ENCODE measurements at places on chromosomes 16 and 17. TPM values are rescaled to one million over a fixed set of nuclear protein-coding genes. Genes with fewer than 3 reads are reported as not detected.

DNA sequence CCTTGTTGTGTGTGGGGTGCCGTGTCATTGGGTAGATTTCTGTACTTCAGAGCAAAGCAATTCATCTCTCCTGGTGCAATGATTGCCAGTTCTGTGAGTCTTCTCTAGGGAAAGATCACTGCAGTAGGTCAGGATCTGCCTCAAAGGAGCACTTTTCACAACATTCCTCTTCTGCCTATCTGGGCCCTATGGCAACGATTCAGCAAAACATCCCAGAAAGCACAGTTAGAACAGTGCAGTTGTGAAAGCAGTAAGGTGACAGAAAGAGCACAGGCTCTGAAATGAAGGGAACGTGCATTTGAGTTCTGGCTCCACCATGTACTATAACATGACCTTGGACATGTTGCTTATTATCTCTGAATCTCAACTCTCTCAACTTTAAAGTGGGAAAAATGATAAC lies 178.5 kb upstream of the N4BP1 start:
- no peak for DNase-seq

DNA sequence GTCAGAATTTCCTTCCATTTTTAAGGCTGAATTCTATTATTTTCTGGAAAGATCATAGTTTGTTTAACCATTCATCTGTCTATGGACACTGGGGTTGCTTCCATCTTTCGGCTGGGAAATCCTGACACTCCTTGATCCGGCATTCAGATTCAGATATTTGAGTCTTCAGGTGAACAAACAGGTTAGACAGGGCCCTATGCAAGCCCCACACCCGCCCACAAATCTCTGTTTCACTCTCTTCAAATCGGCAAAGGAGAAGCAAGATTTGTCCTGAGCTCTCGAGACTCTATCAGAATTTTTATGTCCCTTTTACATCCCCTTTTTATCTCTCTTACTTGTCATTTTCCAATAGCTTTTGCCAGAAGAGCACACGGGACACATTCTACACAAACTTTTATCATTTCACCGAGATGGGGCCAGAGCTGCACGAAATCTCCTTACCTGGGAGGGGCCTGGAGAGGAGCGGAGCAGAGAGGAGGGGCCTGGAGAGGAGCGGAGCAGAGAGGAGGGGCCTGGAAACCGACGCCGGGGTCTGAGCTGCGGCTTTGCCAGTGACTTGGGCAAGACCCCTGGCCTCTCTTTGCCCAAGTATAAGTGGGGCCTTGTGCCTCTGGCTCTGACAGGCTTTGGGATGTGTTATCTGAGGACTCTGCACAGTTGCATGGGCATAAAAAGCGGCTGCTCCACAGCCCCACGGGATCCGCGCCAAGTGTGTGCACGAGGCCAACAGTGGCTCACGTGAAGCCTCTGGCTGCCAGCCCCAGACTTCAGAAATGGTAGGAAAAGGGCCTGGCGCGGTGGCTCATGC lies 54.3 kb upstream of the RBFOX3 start:
- DNase-seq: peak; percentile 77

DNA sequence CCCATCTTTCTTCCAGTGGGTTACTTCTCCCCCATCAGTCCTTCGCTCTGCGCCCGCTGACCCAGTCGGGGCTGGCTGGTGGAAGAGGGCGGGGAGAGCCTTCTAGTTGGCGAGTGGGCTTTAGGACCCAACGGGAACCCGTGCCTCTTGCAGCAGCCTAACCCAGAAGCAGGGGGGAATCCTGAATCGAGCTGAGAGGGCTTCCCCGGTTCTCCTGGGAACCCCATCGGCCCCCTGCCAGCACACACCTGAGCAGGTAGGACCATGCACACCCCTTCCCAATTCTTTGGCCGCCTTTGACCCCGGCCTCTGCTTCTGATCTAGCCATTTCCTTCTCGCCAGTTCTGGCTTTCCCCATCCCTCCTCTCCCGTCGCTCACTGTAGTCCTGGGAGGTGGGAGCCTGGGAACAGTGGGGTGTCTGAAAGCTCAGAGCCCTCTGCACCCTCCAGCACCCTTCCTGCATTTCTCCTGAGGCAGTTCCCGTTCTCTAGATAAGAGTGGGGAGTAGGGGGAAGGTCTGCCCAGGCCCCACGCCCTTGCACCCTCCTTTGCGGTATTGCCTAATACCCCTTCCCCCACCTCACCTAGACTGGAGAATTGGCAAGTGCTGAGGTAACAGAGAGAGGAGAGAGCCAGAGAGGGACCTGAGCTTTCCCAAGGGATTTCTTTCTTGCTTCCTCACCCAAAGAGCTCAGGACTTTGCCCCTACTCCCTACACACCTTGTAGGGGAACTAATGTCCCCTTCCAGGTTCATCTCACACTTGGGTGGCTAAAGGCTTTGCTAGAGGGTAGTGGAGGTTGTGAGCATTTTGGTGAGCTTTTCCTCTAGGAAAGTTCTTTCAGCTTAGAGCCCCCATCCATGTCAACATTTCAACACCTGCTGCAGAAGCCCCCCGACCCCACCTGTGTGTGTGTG lies at the start of gene RARA:
RARA (plus strand) TSS at position 150 of the 918 bp plus-strand sequence. CDS start 22,039 bp downstream, outside the sequence.
- DNase-seq: no peak

DNA sequence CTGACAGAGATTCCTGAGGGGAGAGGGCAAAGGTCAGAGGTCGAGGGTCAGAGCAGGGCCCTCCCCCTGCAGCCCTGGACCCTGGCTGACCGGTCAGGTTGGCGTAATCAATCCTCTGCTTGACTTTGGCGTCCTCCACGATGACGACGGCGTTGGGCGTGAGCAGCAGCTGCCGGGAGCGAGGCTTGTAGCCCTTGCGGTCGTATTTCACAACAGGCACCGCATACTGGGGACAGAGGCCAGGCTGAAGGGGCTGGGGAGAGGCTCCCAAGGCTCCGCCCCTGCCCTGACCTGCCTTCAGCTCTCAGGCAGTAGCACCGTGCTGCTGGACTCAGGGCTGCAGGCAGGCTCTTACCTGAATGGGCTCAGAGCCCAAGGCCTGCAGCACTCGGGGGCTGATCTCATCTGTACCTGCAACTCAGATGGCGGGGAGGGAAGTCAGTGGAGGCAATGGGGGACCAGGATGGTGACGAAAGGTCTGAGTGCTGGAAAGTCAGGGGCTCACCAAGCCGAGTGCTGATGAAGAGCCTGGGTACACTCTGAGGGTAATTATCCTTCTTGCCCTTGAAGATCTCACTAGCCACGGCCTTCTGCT lies 12.0 kb upstream of the CRK start:
- DNase-seq: peak; percentile 40

GRCh38 chr17:43562679-43563599 lies 16.8 kb upstream of the ETV4 start:
- DNase-seq: no peak

DNA sequence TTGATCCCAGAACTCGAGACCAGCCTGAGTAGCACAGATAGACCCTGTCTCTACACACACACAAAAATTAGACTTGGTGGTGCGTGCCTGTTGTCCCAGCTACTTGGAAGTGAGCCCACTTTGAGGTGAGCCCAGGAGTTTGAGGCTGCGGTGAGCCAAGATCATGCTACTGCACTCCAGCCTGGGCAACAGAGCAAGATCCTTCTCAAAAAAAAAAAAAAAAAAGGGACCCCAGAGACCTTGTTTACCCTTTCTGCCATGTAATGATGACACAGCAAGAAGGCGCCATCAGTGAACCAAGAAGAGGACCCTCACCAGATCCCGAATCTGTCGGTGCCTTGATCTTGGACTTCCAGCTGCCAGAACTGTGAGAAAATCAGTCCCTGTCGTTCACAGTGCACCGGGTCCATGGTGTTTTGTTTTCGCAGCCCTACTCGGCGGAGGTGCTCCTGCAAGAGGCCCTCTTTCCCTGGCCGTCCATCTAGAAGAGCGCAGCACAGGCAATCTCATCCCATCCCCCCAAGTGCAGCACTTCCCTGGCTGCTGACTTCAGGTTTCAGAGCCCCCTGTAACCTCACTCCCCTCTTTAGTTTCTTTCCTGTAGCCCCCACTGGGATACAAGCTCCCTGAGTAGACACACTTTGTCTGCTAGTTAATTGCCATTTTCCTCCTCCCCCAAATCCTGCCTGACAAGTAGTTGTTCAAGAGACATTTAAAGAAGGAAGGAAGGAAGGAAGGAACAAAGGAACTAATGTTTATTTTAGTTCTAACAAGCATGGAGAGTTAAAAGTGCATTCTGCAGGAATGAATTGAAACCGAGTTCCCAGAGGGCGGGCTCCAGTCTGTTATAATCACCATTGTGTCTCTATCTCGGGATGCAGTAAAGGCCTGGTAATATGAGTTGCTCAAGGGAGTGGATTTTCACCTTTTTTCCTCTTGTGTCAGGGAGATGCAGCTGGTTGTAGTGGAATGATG lies 115.3 kb downstream of the SNX29 start:
- DNase-seq: no peak

GRCh38 chr17:61846761-61847375 lies 16.5 kb downstream of the BRIP1 start:
- no peak for DNase-seq

The ADGRG1 gene
- 312 TPM for total RNA-seq

- no peak for DNase-seq
Observed at GRCh38 chr17:79054200-79054960, 20.2 kb upstream of the ENGASE start.

DNA sequence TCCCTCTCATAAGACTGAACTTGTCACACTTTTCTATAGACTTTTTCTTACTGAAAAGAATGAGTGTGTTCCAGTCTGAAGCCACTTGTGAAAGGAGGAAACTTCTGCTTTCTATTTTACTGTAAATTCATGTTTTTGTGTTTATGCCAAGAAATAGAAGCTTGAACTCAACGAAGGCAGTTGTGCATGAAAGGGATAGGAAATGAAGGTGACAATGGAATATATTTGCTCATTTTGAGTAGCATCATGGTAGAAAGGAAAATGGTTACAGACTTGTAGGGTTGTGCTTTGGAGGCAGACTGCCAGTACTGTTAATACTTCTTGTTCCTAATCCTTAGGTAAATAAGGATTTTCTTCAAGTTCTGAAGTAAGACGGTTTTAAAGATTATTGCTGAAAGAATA lies 8.1 kb downstream of the CLTC start:
- DNase-seq: no peak

The PRKCB gene
- 9.6 TPM for total RNA-seq

- DNase-seq: no peak
Observed at GRCh38 chr16:49745311-49745747, 110.6 kb downstream of the ZNF423 start.

GRCh38 chr17:82089723-82090548 lies 8.1 kb downstream of the FASN start:
- DNase-seq: no peak

GRCh38 chr17:78234261-78234865 lies 2.9 kb downstream of the TMEM235 start:
- DNase-seq: no peak

The SERPINF2 gene
- 2.9 TPM for total RNA-seq

The CCL14 gene
- total RNA-seq: 43.3 TPM

GRCh38 chr17:64039106-64039400 lies 18.6 kb upstream of the ICAM2 start:
- no peak for DNase-seq

The LRRC37A gene
- total RNA-seq: 2.6 TPM

The ASGR1 gene
- 5.0 TPM for total RNA-seq

- DNase-seq: no peak
Observed at GRCh38 chr16:1794908-1795666, 1.6 kb upstream of the IGFALS start.
